ENCODE measurements at places on chromosomes 4 and X.

GRCh38 chrX:9845578-9845952, 59.3 kb downstream of the SHROOM2 start:
- no peak for DNase-seq

DNA sequence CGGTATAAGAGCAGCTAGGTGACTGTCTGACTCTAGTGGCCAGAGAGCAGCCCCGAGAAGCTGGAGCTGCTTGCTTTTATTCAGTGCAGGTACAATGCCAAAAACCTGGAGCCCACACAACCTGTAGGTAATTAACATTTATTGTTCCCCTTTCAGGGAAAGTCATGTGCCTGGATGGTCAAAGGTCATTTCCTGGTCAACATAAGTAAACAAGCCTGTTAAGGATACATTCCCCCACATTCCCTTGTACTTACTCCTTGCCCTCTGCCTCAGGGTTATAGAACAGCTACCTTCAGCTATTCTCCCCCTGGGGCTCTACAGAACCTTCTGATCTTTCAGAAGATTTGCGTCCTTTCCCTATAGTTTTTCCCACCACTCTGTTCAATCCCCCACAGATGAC, 253.4 kb downstream of the TMA16 start:
- no peak for DNase-seq

DNA sequence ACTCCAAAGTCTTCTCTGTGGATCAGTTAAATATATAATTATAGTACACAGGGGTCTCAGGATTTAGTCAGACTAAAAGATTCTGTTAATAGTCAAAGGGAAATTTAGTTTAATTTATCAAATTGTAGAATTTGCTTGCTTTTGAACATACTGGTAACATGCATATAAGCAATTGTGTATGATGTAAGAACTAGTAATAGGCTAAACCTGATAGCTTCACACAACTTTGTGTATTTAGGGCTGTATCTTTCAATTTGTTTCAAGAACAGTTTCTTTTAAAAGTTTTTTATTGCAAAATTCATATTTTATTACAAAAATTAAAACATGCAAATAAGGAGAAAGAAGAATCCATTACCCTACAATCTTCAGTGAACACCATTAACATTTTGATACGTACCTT, 99.5 kb downstream of the CPE start:
- DNase-seq, result no peak

- DNase-seq, result no peak
Observed at GRCh38 chr4:144267084-144267483, 126.6 kb upstream of the GYPA start.

- no peak for DNase-seq
Observed at GRCh38 chrX:69126642-69127041, 38.6 kb downstream of the PJA1 start.

- no peak for DNase-seq
Observed at GRCh38 chrX:40095583-40096394, 2.0 kb downstream of the BCOR start.

DNA sequence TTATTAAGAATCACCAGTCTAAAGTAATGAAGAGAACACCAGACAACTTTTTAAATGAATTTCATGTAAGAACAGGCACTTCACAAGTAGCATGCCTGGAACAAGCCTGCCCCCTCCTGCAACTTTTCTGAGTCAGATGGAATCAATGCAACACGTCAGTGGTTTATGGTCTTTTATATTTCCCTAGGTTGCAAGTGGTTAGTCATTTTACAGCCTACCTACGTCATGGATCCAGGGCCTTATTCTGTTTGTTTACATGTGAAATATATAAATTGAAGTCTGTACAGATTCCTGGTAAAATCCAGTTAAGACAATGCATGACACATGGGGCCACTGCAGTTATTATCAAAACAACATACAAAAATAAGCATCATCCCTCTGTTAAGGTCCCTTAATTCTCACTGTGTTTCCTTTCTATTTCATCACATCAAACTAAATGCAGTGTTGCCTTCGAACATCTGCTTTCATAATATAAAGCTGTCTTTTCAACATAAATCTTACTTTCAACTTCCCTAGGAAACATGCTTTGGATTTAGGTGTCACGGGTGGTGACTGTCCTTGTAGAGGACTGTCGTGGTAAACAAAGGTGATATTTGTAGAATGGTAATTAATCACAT, 309.3 kb downstream of the FRMPD4 start:
- peak; percentile 88 for DNase-seq

DNA sequence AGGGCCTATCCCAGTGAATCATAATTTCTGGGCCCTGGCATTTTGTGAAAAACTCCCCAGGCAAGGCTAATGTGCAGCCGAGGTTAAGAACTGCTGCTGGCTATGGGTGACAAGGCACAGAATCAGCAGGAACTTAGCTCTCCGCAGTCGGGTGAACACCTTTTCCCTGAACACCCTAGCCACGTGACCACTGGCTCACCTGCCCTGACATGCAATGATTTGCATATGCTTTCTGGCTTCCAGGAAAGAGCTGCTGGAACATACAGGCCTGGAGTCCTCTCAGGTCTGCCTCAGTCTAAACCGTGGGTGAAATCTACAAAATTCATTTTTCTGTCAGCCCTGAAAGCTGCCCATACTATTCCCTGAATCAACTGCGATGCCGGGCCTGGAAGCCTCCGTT, 56.6 kb downstream of the ZNF827 start:
- DNase-seq, result no peak

DNA sequence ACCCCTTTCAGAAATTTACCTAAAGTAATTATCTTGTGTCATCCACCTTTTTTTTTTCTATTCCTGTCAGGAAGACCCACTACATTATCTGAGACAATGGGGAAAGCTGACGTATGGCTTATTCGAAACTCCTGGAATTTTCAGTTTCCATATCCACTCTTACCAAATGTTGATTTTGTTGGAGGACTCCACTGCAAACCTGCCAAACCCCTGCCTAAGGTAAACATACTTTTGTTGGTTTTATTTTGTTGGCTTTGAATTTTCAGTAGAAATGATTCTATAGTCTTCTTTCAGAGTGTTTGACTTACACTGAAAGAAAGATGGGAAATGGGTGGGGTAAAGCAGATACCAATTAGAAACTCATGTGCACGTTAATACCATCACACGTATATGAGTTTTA, 2.2 kb downstream of the UGT2B7 start:
- no peak for DNase-seq

- no peak for DNase-seq
Observed at GRCh38 chr4:1588306-1588705, 95.8 kb downstream of the FAM53A start.

GRCh38 chr4:19583827-19584569, 667.7 kb upstream of the SLIT2 start:
- no peak for DNase-seq

DNA sequence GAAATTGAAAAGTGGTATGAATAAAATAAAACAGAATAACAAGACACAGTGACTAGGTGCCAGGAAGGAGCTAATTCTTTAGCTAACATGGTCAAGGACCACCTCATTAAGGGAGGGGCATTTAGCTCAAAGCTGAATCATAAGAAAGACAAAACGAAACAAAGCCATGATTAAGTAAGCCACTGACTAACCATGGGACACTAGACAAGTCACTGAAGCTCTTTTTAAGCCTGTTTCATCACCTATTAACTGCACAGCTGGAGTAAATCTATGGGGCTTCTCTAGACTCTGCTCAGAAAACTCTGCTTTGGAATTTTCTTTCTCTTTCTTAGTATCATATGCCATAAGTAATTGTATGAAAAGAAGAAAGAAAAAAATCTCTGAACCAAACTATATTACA, 49.8 kb upstream of the C1QTNF7 start:
- DNase-seq, result no peak

DNA sequence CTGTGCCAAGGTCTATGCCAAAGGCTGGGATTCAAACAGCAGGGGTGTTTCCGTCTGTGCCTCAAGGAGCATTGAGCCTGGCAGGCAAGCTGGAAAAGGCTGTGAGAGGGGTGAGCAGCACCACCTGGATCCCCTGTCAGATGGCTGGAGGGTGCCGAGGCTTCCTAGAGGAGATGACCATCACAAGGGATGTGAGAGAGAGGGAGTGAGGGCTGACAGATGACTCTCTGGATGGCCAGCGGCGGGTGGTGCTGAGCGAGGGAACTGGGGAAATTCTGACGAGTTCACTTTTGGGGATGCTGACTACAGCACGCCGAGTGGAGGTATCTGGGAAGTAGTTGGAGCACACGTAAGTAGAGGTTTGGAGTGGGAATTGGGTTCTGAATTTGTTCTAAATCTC, 22.6 kb upstream of the CYP4V2 start:
- DNase-seq, result no peak

- no peak for DNase-seq
Observed at GRCh38 chr4:125828346-125828745, 513.6 kb downstream of the FAT4 start.

DNA sequence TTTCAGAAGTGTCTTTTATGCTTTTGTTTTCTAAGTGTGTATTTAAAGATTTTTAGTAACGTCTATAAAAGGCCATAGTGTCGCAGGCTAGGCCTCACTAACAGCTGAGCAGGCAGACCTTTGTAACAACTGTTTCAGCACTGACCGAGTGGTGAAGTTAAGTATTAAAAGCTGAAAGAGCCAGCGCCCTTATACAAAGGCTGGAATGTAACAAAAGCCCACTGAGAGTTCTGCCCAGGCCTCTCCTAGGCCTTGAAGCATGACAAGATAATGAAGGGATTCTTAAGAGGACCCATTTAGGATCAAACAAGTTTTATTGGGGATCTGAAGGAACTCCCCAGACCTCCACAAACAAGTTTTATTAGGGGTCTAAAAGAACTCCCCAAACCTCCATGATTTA, 722.5 kb upstream of the PRKX start:
- no peak for DNase-seq

GRCh38 chr4:65918212-65918611, 247.9 kb upstream of the EPHA5 start:
- DNase-seq, result no peak

GRCh38 chr4:39655876-39656275, 17.2 kb upstream of the SMIM14 start:
- no peak for DNase-seq

GRCh38 chrX:13074297-13075262, 30.2 kb upstream of the FAM9C start:
- no peak for DNase-seq

- peak; percentile 4 for DNase-seq
Observed at GRCh38 chr4:110480746-110481271, 4.9 kb downstream of the ENPEP start.

DNA sequence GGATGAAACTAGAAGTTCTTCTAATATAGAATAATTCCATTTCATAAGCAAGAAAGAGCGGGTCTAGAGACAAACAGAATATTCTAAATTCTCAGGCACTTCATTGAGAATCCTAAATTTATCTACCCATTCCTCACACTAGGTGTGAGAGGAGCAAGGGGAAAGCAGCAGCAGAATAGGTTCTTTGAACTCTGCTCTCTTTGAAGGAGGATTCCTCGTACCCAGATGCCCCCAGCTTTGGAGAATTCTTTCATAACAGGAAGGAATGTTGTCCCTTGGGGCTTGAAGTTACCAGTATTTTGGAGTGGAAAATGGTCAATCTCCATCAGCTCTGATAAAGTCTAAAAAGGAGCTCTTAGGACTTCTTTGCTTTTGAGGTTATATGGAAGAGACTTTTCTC, 59.7 kb upstream of the RASGEF1B start:
- no peak for DNase-seq

GRCh38 chr4:145453163-145453520, 28.5 kb upstream of the SMAD1 start:
- no peak for DNase-seq

DNA sequence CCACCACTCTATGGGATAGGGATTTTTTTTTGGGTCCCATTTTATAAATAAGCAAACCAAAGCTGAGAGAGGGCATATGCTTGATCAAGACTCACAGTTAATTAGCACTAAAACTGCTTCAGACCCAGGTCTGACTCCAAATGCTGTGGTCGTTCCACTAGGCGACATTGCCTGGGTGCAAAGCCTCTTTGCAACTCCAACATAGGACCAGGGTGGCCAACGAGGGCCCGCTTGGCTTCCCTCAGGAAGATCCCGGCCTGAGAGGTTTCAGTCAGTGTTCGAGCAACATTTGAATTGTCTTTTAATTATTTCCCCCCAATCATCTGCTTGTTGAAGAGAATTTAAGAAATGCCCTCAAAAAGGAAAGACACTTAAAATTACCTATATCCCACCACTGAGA, 11.2 kb downstream of the PJA1 start:
- DNase-seq, result no peak

- no peak for DNase-seq
Observed at GRCh38 chr4:88989990-88990389, 67.0 kb downstream of the FAM13A start.

DNA sequence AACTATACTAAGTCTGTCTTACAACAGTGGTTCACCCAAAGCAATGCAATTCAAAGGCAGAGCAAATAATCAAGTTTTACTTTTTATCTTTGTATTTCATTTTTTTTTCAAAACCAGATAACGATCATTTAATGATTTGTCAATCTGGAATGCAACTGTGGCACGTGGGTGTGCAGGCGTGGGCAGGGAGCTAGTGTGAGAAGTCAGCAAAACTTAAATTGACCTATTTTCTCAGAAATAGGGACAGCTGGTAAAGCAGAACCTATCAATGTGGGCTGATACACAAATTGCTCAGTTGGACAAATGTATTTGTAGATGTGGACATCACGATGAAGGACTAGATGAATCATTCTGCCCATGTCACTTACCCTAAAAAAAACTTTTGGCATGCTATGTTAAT, 105.6 kb downstream of the CBLL2 start:
- DNase-seq, result no peak

GRCh38 chr4:185573651-185574199, 38.4 kb upstream of the PDLIM3 start:
- DNase-seq, result peak; percentile 90

GRCh38 chr4:108559068-108559793, 61.1 kb upstream of the RPL34 start:
- no peak for DNase-seq

GRCh38 chr4:2535376-2536192, 863 bp upstream of the FAM193A start:
- DNase-seq, result peak; percentile 5

GRCh38 chrX:30888526-30889146, 418 bp downstream of the TAB3 start:
- DNase-seq, result peak; percentile 14

DNA sequence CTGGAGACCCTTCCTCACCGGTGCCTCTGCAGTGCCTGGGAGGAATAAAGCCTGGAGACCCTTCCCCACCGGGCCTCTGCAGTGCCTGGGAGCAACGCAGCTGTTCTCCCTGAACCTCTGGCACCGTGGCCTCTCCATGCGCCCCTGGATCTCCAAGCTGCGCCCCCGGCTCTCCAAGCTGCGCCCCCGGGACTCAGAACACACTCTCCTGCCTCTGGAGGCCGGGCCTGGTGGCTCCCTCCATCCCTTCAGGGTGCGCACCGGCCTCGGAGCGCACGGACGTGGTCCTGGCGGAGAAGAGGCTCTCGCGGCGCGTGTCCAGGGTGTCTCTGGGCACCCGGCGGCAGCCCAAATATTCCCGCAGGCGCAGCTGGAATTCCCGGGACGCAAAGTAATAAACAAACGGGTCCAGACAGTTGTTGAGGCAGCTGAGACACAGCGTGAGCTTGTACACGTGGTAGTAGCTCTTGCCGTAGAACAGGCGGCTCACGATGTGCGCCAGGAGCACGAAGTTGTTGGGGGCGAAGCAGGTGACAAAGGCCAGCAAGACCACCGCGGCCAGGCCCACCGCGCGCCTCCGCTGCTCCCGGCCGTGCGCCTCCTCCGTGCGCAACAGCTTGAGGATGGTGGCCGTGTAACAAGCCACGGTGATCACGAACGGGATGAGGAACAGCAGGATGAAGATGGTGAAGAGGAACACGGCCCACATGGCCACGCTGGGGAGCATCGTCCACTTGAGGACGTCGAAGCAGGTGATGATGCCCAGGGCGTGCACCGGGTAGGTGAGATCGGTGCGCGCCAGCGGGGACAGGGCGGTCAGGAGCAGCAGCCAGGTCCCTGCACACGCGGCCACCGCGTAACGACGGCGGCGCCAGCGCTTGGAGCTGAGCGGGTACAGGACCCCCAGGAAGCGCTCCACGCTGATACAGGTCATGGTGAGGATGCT, 12.8 kb upstream of the ASMTL start:
- no peak for DNase-seq

Measured in A172 (cell line).